ENCODE measurements at places on chromosomes 12 and 14.

- no peak for DNase-seq
These were observed 134.6 kb downstream of the BTG1 start for GRCh38 chr12:92010853-92011701.

GRCh38 chr14:96486705-96487104 lies 15.5 kb upstream of the PAPOLA start:
- no peak for DNase-seq

DNA sequence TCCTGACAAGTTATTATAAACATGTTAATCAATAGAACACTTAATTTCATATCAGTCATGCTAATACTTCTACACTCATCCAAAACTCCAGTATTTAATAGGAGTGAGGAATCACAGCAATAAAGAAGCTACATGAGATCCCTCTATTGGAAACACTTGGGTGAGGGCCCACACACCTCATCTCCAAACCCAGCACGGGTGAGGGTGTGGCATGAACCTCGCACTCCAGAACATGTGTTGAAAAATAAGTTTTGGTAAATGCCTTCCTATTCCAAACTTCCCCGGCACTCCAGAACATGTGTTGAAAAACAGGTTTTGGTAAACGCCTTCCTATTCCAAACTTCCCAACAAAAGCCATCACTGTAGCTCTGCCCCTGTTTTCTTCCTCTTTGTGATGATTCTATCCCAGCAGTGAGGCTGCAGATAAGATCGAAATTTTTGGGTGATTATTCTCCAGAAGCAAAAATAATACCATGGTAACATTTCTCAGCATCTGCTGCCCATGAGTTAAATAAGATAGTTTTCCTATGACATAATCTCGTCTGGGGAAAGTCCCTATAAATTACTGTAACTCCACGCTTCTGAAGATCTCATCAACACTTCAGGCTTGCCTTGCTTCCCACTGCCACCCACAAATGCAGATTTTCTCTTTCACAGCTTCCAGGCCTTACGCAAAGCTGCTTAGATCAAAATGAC lies 24.4 kb upstream of the PTPRB start:
- DNase-seq = no peak

DNA sequence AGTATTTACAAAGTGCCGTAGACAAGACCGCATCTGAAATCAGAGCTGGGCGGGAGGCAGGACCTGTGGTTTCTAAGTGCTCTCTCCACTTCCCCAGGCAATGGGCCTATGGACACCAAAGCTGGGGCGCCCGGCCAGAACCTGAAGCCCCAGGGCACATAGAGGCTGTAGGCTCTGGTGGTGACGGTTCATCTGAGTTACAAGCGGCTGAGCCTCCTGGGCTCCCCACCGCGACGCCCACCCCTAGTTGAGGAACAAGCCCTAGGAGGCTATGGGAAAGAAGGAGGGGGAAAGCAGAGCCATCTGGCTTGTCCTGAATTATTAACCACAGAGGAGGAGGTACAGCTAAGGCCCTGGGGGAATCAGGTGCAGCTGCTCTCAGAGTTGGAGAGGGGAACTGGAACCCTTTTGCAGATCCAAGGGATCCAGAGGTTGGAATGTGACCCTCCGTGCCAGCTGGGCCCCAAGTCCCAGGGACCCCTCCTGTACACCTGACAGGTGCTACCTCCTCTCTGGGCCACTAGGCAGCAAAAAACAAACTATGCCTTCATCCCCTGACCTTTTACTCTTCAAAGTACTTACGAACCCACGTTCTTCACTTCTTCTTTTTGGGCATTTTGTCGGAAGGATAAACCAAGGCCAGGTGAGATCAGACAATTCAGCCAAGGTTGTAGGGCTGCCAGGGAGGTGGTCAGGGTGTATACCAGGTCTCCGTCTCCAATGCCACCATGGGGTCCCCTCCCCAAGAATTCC lies 77.2 kb downstream of the ARL6IP4 start:
- DNase-seq = no peak

DNA sequence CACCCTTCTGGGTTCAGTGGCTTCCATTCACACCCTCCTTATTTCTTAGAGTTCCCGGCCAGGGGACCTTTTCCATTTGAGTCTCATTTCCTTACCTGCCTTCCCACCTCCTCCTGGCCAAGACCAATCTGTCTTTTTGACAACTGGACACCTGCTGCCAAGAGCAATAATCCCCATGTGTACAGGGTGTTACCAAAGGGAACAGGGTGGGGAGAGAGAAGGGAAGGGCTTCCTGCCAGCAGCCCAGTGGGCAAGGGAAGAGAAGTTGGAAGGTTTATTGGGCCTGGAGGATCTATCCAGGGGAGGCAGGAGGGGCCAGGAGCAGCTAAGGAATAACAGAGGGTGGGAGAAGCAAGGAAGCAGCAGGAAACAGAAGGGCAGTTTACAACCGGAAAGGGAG lies 346.2 kb downstream of the C12orf75 start:
- no peak for DNase-seq

- no peak for DNase-seq
These were observed 60.6 kb downstream of the SPRING1 start for GRCh38 chr12:116677202-116677661.

DNA sequence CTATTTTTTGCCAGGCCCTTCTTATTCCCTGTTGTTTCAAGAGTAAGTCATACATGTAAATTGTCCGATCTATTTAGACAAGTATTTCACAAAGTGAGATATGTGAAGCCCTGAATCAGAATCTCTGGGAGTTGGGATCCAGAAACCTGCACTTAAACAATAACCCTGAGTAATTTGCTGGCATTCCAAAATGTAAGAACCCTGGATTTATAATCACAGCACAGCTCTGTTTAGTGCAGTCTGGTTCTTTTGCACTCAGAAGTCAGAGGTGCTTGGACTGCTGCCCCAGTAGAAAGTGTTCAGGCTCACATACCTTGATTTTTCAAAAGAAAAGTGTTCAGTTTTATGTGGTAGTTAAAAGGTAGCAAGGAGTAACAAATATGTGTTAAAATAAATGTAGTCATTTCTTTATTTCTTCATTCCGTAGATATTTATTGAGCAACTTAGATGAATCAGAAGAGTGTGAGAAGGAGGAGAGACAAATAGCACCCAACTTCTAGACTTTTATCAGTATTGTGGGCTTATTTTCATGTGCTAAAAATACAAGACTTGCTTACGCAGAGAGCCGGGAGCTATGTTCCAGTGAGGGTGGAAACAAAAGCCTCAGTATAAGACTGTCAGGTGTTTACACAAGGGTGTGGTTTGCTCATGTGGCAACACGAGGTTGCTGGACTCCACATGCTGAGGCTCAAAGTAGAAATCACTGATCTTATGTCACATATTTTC lies 70.1 kb downstream of the SYNE2 start:
- no peak for DNase-seq

DNA sequence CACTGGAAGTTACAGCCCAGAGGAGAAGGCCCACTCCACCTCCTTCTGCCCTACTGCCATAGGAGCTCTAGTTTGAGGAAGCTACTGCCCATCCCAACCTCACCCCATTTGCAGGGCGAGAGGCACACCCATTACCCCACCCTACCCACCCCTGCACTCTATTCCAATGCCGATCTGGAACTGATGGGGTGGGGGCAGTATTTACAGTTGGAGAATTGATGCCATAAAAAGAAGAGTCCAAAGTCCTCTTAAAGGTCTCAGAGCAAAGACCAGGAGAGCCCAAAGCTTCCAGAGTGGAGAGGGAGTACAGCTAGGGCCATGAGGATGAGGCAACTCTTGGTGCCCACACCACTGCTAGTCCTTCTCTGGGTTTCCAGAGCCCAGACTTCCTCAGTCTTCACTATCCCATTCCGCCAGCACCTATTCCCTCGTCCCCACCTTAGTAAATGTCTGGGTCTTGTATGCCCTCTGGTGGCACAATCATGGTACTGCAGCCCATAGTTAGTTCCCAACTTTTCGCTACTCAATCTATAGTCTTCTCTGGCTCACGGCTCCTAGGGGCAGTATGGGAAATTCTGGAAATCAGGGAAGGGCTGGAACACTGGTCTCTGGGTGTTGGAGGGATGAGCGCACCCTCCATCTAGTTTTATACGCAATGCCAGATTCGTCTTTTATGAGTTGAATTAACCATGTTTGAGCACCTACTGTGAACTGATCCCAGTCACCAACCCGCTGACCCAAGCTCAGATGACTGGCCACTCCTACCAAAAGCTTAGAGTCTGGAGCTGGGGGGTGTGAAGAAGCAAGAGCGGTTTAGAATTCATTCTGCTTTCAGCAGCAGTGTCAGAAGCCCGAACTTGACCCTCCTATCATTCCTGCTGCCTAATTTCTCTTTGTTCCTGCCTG lies 6.9 kb upstream of the ADCY6 start:
- DNase-seq = no peak

DNA sequence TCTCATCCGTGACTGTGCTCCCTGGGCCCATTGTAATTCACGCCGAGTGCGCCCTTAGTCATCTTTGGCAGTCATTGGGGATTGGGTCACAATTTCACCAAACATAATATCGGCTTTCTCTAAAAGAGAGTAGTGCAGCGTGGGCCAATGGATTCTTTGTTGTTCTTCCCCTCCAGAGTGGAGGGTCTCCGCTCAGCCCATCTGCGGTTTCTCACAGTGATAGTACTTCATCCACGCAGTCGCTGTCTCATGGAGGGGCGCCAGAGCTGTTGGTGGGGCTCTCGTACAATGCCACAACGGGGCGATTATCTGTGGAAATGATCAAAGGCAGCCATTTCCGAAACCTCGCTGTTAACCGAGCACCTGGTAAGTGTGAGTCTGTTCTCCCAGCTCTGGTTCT lies 321.8 kb downstream of the SNAPC1 start:
- no peak for DNase-seq

- no peak for DNase-seq
These were observed 3.0 kb upstream of the PLXNC1 start for GRCh38 chr12:94145191-94145983.

GRCh38 chr14:106459971-106460730 lies 933.8 kb downstream of the TMEM121 start:
- DNase-seq = peak; percentile 14

DNA sequence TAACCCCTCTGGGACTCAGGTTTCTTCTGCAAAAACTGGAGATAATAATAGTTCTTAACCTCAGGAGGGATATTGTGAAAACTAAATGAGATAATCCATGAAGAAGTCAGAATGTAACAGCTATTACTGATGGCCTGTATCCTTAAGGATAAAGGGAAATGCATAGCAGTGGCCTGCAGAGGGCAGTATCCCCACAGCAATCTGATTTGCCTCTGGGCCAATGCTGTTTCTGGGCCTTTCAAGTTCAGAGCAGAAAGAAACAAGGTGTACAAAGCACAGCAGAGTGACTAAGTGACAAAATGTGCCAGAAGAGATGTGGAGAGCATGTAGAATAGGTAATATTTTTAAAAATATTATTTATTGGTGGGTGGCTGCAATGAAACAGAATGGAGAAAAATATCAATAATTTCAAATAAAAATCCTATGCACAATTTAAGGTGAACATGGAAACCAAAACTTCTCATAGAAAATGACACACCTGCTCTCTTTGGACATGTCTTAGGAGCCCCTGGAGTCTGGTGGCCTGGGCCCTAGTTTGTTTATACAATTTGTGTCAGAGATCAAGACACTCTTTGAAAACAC lies 90.3 kb downstream of the C12orf75 start:
- DNase-seq = peak; percentile 22

DNA sequence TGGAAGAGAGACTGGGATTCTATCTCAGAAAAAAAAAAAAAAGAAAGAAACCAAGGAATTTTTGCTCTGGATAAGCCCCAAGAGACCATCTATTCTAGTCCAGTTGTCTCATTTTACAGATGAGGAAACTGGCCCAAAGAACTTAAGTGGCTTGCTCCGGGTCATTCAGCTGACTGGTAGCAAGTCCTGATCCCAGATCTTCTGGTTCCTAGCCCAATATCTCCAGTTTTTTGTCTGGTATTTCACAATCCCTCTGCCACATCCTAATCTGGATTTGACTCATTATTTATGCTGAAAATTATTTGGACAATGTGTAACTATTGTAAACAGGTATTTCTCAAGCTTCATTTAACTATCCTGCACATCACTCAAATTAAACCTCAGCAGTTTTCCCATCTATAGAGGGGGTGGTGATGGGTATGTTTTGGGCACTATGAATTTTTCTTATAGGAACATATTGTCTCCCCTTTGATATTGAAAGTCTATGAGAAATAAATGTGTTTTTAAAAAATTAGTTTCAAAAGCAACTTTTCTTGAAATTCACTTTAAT lies 43.4 kb downstream of the PPP2R5E start:
- DNase-seq = no peak

Data from stimulated activated CD8-positive, alpha-beta memory T cell treated with anti-CD3 and anti-CD28 coated beads, Interleukin-15, amount 100 ng/mL, for 1 hour (primary cell).